ENCODE measurements at places on chromosomes 4 and X.

GRCh38 chr4:168637872-168638756 lies 141.3 kb downstream of the PALLD start:
- no peak for DNase-seq

GRCh38 chr4:123739806-123740205 lies 343.2 kb downstream of the SPRY1 start:
- DNase-seq, result no peak

GRCh38 chrX:134007716-134008115 lies 22.3 kb upstream of the GPC3 start:
- DNase-seq, result no peak

DNA sequence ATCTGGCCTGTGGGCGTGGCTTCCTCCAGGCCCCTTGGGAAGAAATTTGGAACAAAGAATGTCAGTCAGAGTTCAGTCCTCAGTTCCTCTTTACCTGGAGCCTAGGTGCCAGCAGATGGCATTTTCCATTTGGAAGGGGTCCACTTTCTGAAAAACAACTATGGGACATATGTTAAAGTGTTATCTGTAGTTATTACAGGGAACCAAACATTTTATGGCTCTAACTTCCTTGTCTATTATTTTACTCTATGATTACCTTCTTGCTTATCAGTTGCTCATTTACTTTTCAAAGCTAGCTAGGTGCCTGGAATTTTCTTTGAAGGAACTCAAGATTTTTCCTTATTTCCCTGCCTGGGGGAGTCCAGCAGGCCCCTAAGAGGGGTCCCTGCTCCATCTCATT lies 159.8 kb upstream of the PUDP start:
- no peak for DNase-seq

DNA sequence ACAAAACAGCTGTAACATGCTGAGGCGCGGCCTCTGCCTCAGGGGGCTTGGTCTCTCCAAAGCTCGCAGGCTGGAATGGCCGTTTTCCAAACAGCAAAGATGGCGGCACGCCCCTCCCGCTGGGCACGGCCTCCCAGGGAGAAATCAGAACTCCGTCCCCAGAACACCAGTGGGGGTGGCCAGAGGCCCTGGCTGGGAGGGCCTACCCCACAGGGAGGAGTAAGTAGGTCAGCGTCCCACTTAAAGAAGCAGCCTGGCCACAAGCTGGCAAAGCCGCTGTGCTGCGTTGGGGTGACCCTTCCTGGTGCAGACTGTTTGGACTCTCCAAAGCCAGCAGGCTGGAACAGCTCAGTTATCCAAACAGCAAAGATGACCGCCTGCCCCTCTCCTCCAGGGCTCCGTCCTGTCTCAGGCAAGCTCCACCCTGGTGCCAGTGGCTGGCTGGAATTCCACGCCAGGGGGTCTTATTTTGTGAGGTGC lies 862.8 kb downstream of the TRIML1 start:
- no peak for DNase-seq

DNA sequence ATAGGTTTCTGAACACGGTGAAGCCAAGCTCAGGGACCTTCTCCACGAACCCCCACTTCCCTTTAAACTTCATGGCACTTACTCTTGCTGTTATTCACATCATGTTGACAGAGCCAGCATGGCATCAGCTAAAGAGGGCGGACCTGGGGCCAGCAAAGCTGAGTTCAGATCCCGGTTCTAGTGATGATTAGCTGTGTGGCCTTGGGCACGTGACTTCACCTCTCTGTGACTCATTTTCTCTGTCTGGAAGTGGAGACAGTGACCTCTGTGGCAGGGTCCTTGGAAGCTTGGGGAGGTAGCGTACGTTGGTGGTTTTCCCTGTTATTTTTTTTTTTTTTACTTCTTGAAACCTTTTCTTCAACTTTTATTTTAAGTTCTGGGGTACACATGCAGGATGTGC lies 13.4 kb downstream of the EVC start:
- no peak for DNase-seq

- no peak for DNase-seq
Observed at GRCh38 chr4:152229782-152230289, 306.1 kb downstream of the FBXW7 start.

DNA sequence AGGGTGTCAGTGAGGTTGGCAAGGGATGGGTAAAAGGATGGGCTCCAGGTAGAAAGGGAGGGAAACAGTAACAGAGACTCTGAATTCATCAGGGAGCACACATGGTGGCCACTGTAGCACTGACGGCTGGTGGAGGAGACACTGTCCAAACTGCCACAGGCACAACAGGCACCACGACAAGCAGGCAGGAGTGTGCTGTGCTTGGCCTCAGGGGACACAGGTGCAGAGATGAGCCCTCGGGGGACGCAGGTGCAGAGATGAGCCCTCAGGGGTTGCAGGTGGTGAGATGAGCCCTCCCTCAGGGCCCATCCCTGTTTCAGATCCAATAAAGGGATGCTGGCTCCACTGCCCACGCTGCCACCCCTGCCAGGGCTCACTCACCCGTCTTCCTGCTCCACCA lies 7.6 kb downstream of the PDE6B start:
- DNase-seq, result no peak

All from GDM1 (cell line).